ENCODE measurements at places on chromosomes 6 and 20. TPM values are rescaled to one million over a fixed set of nuclear protein-coding genes. Genes with fewer than 3 reads are reported as not detected.

ZC2HC1B gene
- not detected for total RNA-seq

SOBP gene
- total RNA-seq = 1.3 TPM

IMPG1 gene
- not detected for total RNA-seq

BPIFB2 gene
- not detected for total RNA-seq

CD24 gene
- 7.2 TPM for total RNA-seq

FNDC1 gene
- 2.7 TPM for total RNA-seq

DDX43 gene
- total RNA-seq = not detected

OXT gene
- 41.2 TPM for total RNA-seq

TMEM74B gene
- 1.4 TPM for total RNA-seq

RAB44 gene
- 0.05 TPM for total RNA-seq

PGC gene
- not detected for total RNA-seq

All from right lobe of liver (tissue), 6 donors.